ENCODE measurements at places on chromosomes 5 and 9.

DNA sequence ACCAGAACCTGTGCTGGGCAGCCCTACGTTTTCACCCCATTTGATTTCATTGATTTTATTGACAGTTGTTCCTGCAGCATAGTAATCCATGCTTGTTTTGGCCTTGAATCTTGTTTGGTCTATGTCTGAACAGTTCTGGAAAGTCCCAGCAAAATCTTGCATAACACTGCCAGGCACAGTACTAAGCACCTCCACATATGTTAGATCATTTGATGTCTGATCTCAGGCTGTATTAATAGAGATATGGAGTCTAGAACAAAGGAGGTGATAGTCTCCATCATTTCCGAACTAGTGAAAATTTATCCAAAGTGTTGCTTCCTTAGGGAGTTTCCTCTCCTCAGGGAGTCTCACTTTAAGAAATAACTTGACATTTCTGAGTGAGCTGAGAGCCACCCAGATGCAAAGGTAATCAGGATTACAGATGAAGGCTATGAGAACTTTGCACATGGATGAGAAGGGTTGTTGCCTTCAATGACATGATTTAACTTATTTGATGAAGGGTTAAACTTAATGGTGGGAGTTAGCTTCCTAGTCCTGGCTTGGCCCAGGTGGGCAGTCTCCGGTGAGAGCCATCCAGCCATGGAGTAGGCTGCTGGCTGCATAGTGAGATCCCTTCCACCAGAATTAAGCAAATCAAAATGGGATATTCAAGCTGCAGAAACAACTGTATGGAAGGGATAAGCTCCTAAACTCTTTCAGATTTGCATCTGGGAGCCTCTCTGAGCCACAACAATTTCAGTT, 173.8 kb upstream of the MVB12B start:
- no peak for DNase-seq

DNA sequence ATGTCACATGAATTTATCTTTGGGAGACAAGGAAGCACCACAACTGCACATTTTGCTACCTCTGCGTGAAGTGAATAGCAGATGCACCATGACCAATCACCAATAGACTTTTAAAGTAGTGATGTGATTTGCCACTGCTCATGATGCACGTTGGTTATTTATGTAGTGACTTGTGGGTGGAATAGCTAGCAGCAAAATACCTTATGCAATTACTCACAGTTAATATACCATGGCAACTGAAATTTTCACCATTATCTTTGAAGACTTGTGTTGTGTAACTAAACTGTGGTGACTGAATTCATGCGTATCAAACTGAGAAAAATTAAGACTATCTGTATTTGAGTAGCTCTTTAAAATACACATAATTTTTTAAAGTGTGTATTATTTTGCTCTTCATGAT, 46.2 kb upstream of the TUSC1 start:
- DNase-seq, result no peak

- DNase-seq, result no peak
Measured at GRCh38 chr5:68251386-68251785, 35.8 kb downstream of the PIK3R1 start.

DNA sequence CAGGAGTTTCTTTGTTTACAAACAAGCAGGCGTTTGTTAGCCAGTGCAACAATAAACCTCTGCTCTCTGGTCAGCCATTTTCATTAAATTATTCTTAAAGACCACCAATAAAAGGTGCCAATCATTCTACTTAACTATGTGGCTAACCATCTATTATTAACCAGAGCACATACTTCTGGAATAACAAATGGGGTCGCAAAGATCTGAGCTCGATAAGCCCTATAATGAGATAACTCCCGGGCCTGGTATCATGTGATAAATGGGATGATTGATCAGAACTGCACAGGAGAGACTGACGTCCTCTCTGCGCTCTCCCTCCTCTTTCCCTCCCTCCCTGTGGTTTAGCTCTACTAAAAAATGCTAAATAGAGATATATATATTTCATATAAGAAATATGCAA, 488.2 kb downstream of the NTRK2 start:
- no peak for DNase-seq

- no peak for DNase-seq
Measured at GRCh38 chr5:154647114-154647760, 107.9 kb upstream of the LARP1 start.

GRCh38 chr5:8644377-8644776, 775.4 kb downstream of the MTRR start:
- DNase-seq, result no peak

GRCh38 chr5:3348576-3349535, 246.8 kb upstream of the IRX1 start:
- DNase-seq, result no peak

- no peak for DNase-seq
Measured at GRCh38 chr5:169251333-169252084, 49.4 kb downstream of the SLIT3 start.

DNA sequence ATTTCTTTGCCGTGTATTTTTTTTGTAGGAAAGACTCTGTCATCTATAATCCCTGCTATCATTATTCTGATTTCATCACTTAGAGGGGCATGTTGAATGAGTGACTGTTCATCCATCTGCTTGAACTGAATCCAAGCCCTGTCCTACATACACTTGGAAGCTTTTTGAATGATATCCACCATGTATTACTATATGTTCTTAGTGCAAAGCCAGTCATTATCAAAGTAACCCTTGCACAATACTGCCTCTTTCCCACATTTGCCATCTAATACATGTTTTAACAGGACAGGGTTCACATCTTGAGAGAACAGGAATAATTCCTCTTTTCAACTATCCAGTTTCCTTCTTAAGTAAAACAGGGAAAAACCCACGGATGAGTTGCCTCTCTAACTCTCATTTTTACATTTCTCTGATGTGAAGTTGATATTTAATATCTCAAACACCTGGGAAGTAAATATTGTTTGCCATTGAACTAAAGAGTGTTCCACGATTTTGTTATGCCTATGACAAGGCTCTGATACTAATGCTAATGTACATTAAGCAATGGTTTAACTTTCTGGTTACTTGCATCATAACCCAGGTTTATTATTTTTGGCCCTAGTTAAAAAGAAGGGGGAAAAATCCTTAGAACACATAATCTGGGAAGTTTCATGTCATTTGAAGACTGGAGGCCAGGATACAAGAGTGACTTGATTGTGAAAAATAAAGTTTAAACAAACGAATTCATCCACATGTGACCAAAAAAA, 103.7 kb upstream of the TARS1 start:
- no peak for DNase-seq

GRCh38 chr5:348726-349125, 27.2 kb downstream of the AHRR start:
- DNase-seq, result no peak

DNA sequence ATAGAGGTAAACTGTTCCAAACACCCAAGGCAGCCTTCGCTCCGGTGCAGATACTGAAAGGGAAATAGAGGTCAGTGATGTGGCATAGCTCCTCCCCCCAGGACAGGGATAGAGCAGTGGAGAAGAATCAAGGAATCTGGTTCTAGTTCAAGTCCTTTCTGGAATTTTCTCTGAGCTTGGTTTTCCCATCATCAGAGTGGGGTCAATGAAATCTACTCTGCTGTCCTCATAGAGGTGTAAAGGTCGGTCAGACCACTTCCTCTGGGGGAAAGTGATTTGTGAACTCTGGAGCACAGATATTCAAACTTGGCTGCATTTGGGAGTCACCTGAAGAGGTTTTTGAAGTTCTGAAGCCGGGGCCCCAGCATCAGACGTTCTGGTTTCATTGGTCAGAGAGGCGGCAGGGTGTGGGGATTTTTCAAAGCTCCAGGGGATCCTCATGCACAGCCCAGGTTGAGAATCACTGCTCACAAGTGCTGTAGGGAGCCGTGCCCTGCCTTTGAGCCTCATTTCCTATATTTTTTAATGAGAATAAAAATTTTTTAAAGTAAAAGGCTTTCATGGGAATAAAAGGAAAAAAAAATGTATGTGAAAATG, 105.7 kb upstream of the RAD23B start:
- no peak for DNase-seq

DNA sequence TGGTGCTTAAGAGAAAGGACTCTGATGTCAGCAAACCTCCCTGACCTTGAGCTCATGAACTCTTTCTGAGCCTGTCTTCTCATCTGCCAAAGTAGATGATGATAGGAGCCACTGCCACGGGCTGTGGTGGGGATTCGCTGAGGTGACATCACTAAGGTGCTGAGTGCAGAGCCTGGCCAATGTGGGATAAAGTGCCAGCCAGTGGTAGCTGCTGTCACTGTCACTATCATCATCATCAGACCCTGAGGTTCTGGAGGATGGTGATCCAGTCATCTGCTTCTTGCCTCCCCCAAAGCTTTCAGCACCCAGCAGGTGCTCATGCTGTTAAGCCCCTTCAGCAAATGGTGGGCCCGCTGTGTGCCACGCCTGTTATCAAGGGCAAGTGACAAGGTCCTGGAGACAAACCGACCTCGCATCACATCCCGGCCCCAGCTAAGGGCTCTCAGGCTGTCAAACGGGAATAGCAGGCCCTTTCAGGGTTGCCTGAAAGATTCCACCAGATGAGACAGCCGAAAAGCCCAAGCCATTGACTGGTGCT, 6.4 kb downstream of the FPGS start:
- no peak for DNase-seq
